NCI-H2029 (cell line): ENCODE measurements at places on chromosomes 1 and 21.

DNA sequence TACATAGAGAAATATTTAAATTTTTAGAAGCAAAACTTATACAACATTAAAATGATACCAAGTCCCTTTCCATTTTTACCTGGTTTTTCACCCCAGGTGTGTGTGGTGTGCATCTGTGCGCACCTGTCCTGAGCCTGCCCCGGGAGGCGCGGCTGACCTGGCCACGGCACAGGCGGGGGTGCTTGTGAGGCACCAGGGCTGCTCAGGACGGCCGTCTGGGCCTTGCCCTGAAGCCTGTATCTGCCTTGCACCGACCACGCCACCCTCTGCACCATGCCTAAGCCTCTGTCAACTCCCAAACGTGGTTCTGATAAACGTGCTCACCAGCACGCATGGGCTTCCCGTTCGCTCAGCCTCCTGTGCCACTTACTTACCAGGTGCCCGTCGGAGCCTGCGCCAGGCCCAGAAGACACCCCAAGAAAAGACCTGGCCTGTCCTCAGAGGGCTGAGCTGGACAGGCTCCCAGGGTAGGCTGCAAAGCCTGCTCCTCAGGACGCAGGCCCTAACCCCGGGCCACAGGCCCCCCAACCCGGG, 20.9 kb downstream of the PANK4 start:
- no peak for DNase-seq

GRCh38 chr1:26368486-26368885, 4.1 kb downstream of the ZNF683 start:
- no peak for DNase-seq

DNA sequence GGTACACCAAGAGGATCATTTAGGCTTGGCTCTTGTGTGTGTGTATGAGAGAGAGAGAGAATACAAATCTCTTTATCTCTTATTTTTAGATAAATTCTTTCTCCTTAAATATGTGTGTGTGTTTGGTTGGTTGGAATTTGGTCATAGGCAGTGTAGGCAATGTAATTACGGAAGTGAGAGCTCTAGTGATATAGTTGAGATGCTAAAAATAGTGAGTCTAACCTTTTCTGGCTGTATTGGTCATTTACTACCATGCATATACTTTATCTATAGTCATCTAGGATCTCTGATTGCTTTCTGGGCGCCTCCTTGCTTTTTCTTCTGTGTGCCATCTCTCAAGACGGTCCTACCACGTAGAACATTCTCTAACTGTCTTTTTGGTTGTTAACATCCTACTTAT, 250.2 kb downstream of the NUF2 start:
- no peak for DNase-seq

- no peak for DNase-seq
Observed at GRCh38 chr1:184419350-184420161, 32.7 kb downstream of the C1orf21 start.

GRCh38 chr1:218426343-218426657, 81.2 kb downstream of the TGFB2 start:
- DNase-seq: no peak

DNA sequence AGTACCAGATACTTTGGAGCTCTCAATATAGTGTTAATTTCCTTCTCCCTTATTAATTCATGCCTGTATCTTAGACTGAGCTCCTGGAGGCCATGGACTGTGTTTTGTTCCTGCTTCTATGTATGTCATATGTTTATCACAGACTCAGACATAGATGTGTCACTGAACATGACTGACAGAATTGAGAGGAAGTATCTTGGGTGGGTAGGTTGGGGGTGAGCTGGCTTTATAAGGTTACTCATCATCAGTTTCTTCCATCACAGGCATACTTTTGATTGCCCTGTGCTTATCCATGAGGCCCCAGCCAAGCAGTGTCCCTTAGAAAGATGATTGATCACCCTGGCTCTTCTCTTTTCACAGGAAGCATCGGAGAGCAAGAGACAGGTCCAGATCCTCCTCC, 5.6 kb upstream of the SH3D21 start:
- DNase-seq: no peak

- DNase-seq: no peak
Observed at GRCh38 chr1:117894078-117894477, 35.3 kb downstream of the GDAP2 start.

GRCh38 chr1:84412316-84412942, 14.1 kb downstream of the DNASE2B start:
- no peak for DNase-seq

- DNase-seq: no peak
Observed at GRCh38 chr1:151846686-151847237, 6.8 kb downstream of the THEM5 start.
